Thymus (tissue), 14 donors: ENCODE measurements at places on chromosomes 13 and 19. TPM values are rescaled to one million over a fixed set of nuclear protein-coding genes. Genes with fewer than 3 reads are reported as not detected.

Gene CCDC70
- total RNA-seq, result not detected

Gene DLL3
- total RNA-seq, result 0.14 TPM

Gene RELB
- total RNA-seq, result 16.9 TPM

Gene NPAS1
- total RNA-seq, result 0.09 TPM

Gene REEP6
- 0.66 TPM for total RNA-seq

Gene CARS2
- 45.4 TPM for total RNA-seq

Gene OSCAR
- 0.61 TPM for total RNA-seq

Gene ZNF507
- total RNA-seq, result 8.0 TPM

Gene IZUMO4
- total RNA-seq, result 5.1 TPM

Gene IRGC
- not detected for total RNA-seq

Gene SAE1
- total RNA-seq, result 93.3 TPM

Gene CXCL17
- total RNA-seq, result 0.14 TPM

Gene MAP4K1
- total RNA-seq, result 24.6 TPM

Gene COMP
- total RNA-seq, result 0.09 TPM

Gene C13orf42
- 0.05 TPM for total RNA-seq

Gene BRCA2
- 11.0 TPM for total RNA-seq

Gene PCSK4
- 4.9 TPM for total RNA-seq

Gene ZNF135
- total RNA-seq, result 7.0 TPM

Gene ZNF613
- 7.9 TPM for total RNA-seq

Gene NCCRP1
- total RNA-seq, result 2.1 TPM

Gene LGALS14
- 0.14 TPM for total RNA-seq

Gene ZNF549
- 7.0 TPM for total RNA-seq

Gene ZSCAN1
- 0.42 TPM for total RNA-seq

Gene POU4F1
- 0.80 TPM for total RNA-seq

Gene CACNG7
- total RNA-seq, result not detected

Gene CGB2
- not detected for total RNA-seq

Gene UPF3A
- 28.2 TPM for total RNA-seq

Gene TJP3
- total RNA-seq, result 1.4 TPM

Gene CA11
- total RNA-seq, result 9.8 TPM

Gene ZNF506
- 15.6 TPM for total RNA-seq

Gene OVOL3
- not detected for total RNA-seq

Gene HCST
- total RNA-seq, result 50.7 TPM

Gene LIM2
- total RNA-seq, result not detected

Gene VSTM2B
- not detected for total RNA-seq

Gene TMTC4
- 11.7 TPM for total RNA-seq

Gene ZNF69
- 5.1 TPM for total RNA-seq

Gene FFAR1
- total RNA-seq, result 0.05 TPM

Gene GARIN5A
- 2.9 TPM for total RNA-seq

Gene SLITRK6
- 1.2 TPM for total RNA-seq

Gene UHRF1
- total RNA-seq, result 71.7 TPM

Gene DNAAF3
- total RNA-seq, result 0.24 TPM

Gene ATCAY
- total RNA-seq, result 0.09 TPM

Gene SLITRK5
- total RNA-seq, result 0.14 TPM

Gene ACOD1
- total RNA-seq, result not detected

Gene PINLYP
- 16.0 TPM for total RNA-seq

Gene ATP1A3
- total RNA-seq, result 1.2 TPM

Gene A1BG
- 59.3 TPM for total RNA-seq

Gene DHDH
- total RNA-seq, result 0.28 TPM

Gene ACER1
- 0.14 TPM for total RNA-seq

Gene PSG7
- not detected for total RNA-seq

Gene FLT3LG
- 22.3 TPM for total RNA-seq

Gene SPRED3
- under 0.01 TPM for total RNA-seq

Gene ANKLE1
- 1.6 TPM for total RNA-seq

Gene ZNF471
- total RNA-seq, result 1.4 TPM
